ENCODE measurements at places on chromosomes 11 and 22.

GRCh38 chr11:118771547-118772288 lies 19.2 kb downstream of the DDX6 start:
- peak; percentile 45 for DNase-seq

- no peak for DNase-seq
These were observed 13.6 kb upstream of the TTLL12 start for GRCh38 chr22:43200555-43200954.

DNA sequence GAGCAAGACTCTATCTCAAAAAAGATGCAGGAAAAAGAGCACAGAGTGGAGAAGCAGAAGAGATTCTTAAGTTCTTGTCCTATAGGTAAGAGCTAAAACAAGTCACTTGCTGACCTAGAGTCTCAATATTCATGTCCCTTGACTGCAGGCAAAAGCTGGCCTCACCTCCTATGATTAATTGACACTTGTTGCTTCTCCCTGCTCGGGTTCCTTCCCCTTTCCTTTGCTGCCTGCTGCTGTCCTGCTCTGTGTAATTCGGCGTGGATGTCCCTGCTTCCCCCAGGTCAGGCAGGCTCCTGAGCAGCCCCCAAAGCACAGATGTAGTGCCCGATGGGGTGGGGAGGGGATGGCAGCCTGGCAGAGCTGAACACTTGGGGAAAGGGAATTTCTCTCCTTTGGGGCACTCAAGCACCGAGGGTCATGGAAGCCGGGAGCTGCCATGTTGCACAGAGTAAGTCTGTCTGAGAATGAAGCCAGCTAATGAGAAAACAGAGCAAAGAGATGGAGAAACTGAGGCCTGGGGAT lies 60.8 kb upstream of the NUP50 start:
- DNase-seq = peak; percentile 37

GRCh38 chr11:120462825-120463224 lies 48.7 kb upstream of the GRIK4 start:
- no peak for DNase-seq
